ENCODE measurements at places on chromosomes 2 and 18.

- no peak for DNase-seq
Measured at GRCh38 chr2:147538088-147538487, 306.7 kb upstream of the ACVR2A start.

DNA sequence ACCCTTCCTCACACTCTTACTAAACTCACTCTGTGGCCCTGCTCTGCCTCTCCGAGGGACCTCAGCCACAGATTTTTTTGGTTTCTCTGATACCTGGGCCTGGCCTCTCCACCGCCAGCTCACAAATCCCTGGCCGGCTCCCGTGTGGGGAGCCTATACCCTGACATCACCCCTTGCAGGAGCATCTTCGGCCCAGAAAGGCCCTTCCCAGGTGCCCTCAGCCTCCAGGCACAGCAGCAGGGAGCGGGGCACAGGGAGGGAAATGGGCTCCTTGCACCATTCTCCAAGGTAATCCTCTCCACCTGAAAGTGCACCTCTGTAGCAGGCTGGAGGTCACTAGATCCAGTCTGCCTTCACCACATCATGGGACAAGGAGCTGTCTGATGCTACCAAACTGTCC lies 43.2 kb downstream of the CRACDL start:
- peak; percentile 10 for DNase-seq

GRCh38 chr2:213834746-213835145 lies 550.5 kb downstream of the SPAG16 start:
- DNase-seq: no peak

- DNase-seq: no peak
Measured at GRCh38 chr2:188527141-188527540, 235.5 kb downstream of the GULP1 start.

GRCh38 chr2:12718711-12719399 lies 2.1 kb downstream of the TRIB2 start:
- DNase-seq: peak; percentile 50

- no peak for DNase-seq
Measured at GRCh38 chr18:24632158-24632988, 171.9 kb downstream of the HRH4 start.

- DNase-seq: no peak
Measured at GRCh38 chr2:119518401-119519056, 5.8 kb downstream of the SCTR start.

GRCh38 chr2:98212092-98213000 lies 125.4 kb downstream of the VWA3B start:
- DNase-seq: no peak

DNA sequence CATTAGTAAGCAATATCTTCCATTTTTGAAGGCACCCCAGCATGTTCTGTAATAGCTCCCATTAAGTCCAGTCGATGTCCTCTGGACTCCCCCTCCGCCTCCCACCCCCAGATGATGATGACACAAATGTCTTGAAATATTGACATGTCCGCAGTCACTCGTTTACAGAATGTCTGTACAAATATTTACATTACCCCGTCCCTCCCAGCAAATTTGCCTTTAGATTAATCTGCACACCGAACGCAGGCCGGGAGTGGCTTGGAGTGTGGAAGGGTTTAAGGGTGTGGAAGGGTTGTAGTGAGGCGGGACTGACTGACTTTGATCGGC lies 853 bp upstream of the OSBPL6 start:
- DNase-seq: no peak

DNA sequence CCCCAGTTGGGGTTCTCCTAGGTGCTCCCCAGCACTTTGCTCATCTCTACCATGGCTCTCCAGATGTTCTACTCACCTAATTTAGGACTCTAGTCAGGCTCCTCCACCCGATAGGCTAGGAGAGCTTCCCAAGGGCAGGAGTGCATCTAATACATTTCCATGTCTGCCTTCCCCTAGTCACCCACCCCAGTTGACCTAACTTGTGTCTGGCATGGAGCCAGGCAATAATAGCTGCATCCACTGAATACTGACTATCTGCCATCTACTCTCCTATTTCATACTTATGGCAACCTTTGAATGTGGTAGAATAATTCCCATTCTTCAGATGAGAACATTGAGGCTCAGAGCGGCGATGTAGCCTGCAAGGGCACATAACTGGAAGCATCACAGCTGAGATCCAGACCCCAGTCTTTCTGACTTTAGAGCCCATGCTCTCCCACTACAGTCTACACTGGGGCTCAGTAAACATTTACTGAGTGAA lies 71.8 kb upstream of the YWHAQ start:
- no peak for DNase-seq

DNA sequence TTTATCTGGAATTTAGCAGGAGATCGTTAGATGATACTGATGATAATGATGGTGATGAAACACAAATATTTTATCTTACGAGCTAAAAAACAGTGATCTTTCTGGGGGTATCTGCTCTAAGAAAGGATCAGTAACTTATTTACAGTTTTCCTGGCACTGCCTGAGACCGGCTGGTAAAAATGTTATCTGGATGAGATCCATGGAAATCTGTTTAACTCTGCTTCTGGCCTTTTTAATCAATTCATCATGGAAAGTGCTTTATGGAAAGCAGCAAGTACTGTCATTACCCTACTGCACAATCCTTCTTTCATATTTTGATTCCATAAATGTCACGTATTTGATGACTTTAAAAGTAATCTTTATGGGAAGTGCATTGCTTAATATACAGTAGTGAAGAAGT lies 612.7 kb upstream of the GCFC2 start:
- DNase-seq: no peak

DNA sequence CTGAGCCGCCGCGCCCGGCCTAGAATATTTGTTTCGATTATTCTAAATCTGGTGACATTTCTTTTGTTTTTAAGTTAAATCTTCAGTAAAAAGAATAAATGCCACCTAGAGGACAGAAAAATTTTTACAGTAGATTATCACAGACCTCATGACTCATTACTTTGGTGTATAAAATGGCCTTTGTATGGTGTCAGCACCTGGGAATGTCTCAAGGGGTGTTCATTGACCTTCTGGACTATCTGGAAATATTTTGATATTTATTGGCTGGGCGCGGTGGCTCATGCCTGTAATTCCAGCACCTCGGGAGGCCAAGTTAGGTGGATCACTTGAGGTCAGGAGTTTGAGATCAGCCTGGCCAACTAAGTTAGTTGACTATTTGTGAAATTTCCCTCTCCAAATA lies 30.3 kb upstream of the SLC30A6 start:
- DNase-seq: peak; percentile 63

DNA sequence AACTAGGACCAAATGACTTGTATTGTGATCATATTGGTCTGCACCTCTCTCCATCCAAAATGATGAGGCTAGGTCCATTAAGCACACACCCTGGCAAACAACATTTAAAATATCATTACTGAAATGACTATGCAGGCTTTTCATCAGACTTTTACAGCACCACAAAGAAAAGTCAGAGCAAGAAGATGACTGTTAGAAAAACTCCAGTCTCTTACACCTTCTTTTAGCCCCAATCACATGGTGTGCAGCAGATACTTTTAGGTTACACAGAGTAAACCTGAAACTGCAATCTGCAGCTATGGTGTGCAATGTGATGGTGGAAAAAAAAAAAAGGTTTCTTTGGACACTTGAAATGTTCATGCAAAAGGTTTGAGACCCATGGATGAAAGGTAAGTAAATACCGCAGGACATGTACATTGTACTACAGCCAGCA lies 5.4 kb upstream of the POLI start:
- DNase-seq: no peak

GRCh38 chr2:121253021-121253673 lies 31.9 kb downstream of the TFCP2L1 start:
- no peak for DNase-seq

DNA sequence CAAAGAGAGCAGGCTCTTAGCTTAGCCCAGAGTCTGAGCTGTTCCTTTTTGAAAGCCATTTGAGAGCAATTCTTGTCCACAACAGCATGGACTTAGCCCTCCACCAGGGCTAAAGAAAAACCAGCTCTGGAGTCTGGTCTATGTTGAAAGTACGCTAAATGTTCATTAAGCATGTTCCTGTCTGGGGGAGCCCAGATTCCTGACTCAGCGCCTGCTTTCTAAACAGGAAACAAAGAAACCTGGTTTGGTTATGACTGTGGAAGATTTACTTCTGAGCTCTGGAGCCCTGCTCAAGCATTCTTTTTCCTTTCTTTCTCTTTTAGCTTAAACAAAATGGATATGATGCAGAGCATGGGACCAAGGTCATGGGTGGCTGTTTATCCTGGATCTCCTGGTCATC lies 279.8 kb downstream of the RBM43 start:
- peak; percentile 5 for DNase-seq

DNA sequence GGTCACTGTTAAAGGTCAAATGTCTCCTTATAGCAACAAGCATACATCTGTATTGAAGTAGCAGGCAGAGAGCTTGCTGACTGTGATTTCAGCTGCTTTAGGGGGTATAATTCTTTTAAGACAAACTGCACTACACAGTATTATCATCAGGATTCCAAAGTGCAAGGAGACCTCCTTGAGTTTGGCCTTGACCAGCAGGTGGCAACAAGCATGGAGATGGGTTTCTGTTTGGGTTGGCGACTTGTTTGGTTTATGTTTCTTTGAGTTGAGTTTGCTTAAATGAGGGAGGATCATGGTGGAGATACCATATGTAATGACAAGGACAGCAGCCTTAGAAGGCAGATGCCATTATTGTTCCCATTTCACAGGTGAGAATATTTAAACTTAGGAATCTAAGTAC lies 681.0 kb upstream of the ID2 start:
- DNase-seq: no peak

DNA sequence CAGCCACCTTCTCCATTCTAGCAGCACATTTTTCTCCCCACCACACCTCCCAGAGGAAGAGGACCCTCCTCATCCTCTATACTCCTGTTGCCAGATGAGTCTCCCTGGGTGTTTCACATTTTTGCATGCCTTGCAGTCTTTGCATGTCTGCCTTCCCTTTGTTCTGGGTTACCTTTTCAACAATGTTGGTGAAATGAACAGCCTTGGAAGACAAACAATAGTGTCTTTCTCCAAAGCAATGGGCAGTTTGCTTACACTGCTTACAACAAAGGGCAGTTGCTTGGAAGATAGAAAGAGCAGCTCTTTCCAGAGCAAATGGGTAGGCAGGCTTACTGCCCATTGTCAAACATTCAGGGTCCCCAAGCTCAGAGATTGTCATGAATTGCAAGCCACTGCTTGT lies 14.5 kb upstream of the SEH1L start:
- no peak for DNase-seq

DNA sequence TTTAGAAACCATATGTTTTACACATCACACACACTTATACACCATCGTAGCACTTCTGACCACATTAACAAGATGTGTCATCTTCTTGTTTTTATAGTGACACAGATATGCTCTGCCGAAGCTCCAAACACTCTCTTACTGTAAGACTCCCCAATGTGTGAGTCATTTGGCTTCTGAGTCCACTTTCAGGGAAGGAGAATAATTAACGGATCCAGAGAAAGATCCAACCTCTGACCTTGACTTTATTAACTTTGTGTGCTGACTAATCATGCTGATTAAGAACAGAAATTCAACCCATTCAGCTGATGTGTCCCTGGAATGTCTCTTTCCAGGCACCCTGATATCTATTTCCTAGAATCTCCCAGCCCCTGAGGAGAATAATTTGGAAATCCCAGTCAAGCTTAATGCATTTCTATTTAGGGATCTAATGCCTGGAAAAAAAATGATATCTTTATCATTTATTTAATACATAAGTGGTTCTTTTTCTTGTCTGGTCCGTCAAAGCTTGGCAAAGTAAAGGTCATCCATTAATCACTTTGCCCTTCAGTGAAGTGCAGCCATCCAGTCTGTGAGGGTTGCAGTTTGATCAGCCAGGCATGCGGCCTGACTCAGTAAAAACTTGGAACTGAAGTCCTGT lies 615.8 kb upstream of the SYT4 start:
- peak; percentile 55 for DNase-seq

DNA sequence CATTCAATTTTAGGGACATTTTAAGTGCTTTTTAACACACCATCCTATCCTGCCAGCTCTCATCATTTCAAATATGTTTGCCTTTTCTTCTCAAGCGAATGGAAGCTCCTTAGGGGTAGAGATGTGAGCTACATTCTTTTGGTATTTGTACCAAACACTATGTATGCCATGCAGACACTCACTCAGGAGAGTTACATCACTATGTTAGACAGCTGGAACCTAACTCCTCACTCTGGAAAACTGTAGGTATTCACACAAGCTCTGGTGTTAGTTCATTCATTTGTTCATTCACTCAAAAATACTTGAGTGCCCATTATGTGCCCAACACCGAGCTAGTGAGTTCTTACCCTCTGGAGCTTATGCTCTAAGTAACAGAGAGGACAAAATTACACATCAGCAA lies 26.4 kb upstream of the RNU4ATAC start:
- DNase-seq: no peak

- DNase-seq: no peak
Measured at GRCh38 chr18:634551-635045, 22.9 kb upstream of the TYMS start.

GRCh38 chr2:163731735-163732134 lies 4.1 kb downstream of the FIGN start:
- peak; percentile 2 for DNase-seq

GRCh38 chr18:35497027-35497369 lies 762 bp downstream of the INO80C start:
- no peak for DNase-seq

- no peak for DNase-seq
Measured at GRCh38 chr2:43100883-43101662, 125.3 kb downstream of the ZFP36L2 start.

- DNase-seq: no peak
Measured at GRCh38 chr2:203637471-203638167, 68.8 kb upstream of the CD28 start.

DNA sequence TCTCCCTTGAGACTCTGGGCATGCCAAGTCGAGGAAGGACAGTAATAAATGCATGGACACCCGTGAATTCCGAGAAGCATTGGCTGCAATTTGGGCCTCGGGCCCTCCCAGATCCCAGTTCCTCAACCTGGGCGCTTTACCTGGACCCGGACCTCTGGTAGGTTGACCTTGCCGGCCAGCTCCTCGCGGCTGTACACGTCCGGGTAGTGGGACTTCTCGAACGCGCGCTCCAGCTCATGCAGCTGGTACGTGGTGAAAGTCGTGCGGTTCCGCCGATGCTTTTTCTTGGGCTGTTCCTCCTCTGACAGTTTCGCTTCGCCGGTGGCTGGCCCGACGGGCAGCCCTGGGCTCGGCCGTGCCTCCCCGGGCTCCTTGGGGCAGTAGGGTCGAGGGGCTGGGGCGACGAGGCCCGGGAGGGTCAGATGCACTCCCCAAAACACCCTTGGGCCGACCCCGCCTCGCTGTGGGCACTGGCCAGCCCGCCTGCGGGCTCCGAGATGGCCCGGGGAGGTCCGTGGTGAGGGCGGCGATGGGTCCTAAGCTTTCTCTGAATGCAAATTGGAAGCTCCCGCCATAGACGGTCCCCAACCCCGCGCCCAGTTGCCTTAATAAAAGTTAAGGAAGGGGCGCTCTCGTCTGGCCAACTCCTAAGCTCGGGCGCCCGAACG lies 899 bp downstream of the RAX start:
- no peak for DNase-seq

- DNase-seq: no peak
Measured at GRCh38 chr18:73683409-73684238, 464.0 kb downstream of the FBXO15 start.

Data from SJSA1 (cell line).